ENCODE measurements at places on chromosomes 6 and 20. TPM values are rescaled to one million over a fixed set of nuclear protein-coding genes. Genes with fewer than 3 reads are reported as not detected.

DNA sequence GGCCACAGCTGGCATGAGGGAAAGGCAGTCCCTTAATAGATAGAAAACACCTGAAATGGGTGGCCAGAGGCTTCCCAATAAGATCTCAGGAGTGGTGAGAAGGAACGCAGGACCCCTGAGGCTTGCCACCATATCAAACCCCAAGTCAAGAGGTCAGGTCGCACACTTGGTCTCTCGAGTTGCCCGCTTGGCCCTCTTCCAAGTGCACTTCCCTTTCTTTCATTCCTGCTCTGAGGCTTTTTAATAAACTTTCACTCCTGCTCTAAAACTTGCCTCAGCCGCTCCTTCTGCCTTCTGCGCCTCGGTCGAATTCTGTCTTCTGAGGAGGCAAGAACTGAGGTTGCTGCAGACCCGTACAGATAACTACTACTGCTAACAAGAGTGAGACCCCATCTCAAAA lies 64.2 kb downstream of the SLC2A10 start:
- DNase-seq = no peak

DNA sequence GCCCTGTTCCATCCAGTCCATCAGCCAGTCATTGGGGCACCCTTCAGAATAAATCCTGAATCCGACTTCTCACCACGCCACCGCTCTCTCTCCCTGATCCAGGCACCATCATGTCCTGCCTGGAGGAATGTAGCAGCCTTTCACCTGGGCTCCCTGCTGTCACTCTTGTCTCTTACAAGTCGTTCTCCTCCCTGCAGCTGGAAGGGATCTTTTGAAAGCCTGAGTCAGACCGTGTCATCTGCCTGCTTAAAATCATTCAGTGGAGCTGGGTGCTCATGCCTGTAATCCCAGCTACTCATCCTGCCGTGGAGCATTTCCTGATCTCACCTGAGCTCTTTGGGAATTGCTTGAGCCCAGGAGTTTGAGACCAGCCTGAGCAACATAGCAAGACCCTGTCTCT lies 19.2 kb upstream of the KCNG1 start:
- no peak for DNase-seq

PHACTR1 gene
- total RNA-seq = 0.20 TPM

TGM3 gene
- not detected for total RNA-seq

CDKN1A gene
- total RNA-seq = 56.1 TPM

TENT5A gene
- total RNA-seq = 11.5 TPM

All from SJCRH30 (cell line).